D341Med (cell line): ENCODE measurements at places on chromosomes 2 and 18.

DNA sequence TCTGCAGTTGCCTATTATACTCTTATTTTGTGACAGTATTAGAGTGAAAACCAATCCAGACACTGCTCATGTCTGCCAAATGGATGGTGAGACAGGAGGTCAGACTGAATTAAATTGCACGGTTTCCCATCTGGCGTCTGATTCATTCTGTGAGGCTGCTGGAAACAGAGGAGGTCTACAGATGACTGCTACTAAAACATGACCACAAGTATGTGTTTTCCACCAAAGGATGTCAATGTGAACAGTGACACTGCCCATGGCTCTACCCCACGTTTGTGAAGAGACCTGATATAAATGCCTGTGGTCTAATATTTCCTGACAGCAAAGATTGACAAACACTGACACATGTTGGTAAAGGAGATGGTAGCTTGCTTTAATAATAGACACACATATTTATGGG, 104.3 kb upstream of the ST6GAL2 start:
- no peak for DNase-seq

- no peak for DNase-seq
These were observed 382.6 kb upstream of the CDH2 start for GRCh38 chr18:28559511-28559910.

DNA sequence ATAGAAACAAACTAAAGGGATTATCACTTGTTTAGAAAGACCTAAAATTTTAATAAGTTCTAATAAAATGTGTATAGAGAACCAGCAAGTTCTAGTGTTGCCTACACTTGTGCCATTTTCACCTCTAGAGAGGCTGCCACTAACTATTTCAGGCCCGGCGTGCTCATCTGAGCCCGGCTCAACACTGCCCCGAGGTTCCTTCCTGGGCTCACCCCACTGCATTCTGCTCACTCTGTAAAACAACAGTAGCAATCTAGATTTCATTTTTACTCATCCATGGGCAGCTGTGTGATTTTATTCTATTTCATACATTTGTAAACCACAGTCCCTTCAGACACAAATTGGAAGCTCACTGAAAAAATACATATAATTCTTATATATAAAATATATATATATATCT, 253.2 kb downstream of the L3MBTL4 start:
- DNase-seq = no peak

GRCh38 chr2:216739035-216739434, 43.7 kb upstream of the IGFBP5 start:
- no peak for DNase-seq

DNA sequence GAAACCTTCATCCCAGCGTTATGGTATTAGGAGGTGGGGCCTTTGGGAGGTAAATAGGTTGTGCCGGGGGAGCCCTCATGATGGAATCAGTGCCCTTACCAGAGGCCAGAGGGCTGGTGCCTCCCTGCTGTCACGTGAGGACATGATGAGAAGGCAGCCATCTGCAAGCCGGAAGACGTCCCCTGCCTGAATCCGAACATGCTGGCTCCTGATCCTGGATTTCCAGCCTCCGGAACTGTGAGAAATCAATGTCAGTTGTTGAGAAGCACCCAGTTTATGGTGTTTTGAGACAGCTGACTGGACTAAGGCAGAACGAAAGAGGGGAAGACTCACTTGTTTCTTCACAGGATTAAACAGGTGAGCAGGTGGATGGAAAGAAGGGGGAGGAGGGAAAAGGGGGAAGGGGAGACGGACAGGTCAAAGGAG, 13.0 kb upstream of the KLF11 start:
- peak; percentile 28 for DNase-seq

DNA sequence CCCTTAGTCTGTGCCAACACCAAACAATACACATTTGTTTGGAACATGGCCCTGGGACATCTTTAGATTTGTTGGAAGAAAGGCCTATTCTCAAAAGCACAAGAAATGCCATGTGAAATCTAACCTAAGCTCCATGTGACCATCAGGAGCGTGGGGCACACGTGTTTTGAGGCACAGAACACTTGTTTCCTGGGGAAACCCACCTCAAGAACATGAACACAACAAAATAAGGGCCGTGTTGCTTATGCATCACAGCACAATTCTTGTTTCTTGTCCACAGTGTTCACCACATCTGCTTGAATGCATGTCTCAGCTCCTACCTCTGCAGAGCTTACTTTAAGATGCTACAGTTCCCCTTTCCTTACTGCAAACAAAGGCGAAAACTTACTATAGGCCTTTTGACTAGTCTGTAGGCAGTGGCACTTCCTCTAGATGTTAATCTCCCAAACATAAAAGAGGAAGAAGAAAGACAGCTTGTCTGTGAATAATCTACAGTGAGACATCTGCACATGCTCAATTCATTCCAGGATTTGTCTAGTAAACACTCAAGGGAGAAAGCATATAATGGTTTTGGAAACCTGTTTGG, 165.0 kb downstream of the ANKRD44 start:
- no peak for DNase-seq

DNA sequence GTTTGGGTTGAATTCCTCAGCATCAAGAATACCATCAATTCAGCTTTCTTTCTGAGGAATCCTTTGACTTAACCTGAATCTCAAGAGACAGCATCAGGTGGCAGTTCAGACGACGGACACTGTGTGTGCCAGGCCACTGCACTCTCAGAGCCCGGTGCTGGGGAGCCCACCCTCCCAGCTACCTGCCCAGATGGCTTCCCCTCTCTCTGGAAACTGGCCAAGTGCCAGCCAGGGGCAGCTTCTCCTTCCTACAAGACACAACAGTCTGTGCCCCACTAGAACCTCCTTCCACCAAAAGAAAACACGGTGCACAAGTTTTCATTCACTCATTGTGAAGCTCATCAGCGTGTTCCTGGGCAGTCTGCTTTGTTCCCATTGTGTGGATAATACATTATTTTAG, 28.5 kb downstream of the MAL start:
- no peak for DNase-seq

DNA sequence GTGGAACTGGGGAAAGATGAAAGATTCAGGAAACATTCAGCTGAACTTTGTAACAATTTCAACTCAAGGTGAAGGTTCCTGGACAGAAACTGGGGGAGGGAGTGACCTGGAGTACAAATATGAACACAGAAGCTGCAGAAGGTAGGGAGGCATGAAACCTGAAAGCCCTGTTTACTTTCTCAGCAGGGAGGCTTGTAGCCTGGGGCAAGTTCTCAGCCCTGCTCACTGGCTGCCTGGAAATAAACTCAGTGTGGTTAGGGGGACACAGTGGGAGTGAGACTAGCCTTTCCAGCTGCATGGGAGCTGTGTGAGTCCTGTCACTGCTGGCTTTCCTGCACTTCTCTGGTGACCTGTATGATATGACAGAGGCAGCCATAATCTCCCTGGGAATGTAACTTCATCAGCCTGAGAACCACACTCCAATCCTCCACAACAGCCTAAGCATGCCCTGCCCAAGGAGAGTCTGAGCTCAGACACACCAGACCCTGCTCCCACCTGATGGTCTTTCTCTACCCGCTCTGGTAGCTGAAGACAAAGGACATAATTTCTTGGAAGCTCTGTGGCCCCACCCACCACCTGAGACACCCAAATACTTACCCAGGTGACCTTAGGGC, 77.0 kb downstream of the ZSWIM2 start:
- no peak for DNase-seq

- no peak for DNase-seq
These were observed 197.1 kb upstream of the RAB12 start for GRCh38 chr18:8412117-8412516.

DNA sequence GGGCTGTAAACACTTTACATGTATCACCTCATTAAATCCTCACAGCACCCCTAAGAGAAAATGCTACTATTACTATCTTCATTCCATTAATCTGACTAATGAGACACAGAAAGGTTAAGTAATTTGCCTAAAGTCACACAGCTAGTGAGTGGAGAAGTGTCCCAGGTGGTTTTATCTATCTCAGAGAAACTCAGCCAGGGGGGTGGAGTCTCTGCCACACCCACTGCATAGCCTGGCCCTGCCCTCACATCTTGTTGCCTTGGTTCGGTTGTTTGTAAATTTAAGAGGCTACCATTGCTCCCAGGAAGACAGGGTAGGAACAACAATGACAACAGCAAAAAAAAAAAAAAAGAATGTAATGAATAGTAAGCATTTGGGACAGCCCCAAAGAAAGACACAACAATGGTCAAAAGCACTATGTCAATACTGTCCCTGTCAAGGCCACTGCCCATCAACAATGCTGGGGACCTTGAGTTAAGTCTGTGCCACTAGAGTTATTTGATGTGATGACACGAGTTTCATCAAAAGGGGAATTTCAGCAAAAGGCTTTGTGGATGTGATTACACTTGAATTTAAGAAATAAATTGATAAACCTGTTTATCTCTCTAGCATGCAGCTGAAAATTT, 17.5 kb downstream of the CYRIA start:
- no peak for DNase-seq

- no peak for DNase-seq
These were observed 38.2 kb upstream of the FAM136A start for GRCh38 chr2:70340075-70340474.

DNA sequence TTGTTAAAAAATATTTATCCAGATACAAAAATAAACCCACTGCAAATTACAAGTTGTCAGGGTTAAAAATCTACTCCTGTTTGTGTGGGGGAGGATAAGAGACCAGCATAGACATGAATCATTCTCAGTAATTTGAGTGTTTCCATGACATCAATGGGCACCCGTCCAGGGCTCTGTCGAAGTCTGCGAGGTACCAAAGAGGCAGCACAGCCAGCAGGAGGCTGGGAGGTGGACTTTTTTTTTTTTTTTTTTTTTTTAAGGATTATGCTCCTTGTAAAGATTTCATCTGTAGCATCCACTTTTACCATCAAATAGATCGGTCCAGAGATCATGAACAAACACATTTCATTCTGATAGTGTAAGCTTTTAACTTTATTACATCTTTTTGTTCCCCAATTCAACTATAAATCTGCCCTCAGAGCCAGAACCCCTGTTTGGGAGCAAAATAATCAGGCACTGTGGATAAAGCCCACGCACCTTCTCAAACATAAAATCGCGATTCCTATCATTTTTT, 182.0 kb downstream of the TCF4 start:
- DNase-seq = no peak

DNA sequence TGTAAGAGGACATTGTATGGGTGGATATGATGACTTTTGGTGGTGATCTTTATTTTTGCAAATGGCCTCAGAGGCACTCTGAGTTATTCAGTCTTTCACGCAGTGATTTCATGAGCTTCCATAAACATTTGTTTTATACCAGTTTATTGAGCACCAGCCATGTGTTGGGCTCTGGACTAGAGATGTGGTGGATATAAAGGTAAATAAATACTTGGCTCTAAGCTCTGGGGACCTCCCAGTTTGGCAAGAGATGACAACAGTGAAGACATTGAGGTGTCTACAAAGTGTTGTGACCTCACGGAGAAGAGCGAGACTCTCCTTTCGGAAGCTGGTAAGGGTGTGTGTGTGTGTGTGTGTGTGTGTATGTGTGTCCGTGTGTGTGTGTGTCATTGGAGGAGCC, 146.4 kb downstream of the TANC1 start:
- DNase-seq = no peak

DNA sequence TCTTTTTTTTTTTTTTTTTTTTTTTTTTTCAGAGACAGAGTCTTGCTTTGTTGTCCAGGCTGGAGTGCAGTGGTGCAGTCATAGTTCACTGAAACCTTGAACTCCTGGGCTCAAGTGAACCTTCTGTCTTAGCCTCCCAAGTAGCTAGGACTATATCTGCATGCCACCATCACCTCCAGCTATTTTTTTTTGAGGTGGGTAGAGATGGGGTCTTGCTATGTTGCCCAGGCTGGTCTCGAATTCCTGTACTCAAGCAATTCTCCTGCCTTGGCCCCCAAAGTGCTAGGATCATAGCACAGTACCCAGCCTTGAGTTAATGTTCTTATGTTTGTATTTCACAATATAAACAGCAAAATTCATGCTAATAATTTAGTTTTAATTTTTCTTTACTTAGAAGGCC, 62.9 kb upstream of the IGFBP2 start:
- DNase-seq = no peak

DNA sequence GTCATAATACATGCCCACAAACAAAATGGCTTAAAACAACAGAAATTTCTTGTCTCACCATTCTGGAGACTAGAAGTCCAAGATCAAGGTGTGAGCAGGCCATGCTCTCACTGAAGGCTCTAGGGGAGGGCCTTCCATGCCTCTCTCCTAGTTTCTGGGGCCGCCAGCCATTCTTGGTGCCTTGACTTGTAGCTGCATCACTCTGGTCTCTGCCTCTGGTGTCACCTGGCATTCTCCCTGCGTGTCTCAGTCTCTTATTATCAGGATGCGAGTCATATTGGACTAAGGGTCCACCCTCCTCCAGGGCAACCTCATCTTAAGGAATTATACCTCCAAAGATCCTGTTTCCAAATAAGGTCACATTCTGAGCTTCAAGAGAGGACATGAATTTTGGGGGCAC, 76.1 kb downstream of the KCNF1 start:
- DNase-seq = no peak

GRCh38 chr2:14756981-14757657, 124.6 kb downstream of the LRATD1 start:
- no peak for DNase-seq

- DNase-seq = no peak
These were observed 34.9 kb downstream of the CIB4 start for GRCh38 chr2:26605999-26606846.

GRCh38 chr2:97704989-97705388, 8.4 kb upstream of the ZAP70 start:
- DNase-seq = no peak

DNA sequence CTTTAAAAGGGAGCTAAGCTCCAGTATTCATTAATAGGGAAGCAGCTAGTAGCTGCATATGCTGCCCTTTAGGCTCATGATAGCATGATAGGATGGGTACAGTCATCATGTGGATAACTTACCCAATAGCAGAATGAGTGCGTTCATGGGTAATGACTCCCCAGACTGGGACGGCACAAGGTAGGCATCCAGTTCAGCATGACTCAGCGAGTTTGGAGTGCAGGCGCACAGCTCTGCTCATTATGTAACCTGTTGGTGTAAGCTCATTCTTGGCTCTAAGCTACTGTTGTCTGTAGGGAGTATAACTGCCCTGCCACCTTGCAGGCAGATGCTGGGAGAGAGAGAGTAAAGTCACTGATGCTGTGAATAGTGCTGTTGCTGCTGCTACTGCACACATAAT, 209.2 kb upstream of the SYT4 start:
- no peak for DNase-seq

DNA sequence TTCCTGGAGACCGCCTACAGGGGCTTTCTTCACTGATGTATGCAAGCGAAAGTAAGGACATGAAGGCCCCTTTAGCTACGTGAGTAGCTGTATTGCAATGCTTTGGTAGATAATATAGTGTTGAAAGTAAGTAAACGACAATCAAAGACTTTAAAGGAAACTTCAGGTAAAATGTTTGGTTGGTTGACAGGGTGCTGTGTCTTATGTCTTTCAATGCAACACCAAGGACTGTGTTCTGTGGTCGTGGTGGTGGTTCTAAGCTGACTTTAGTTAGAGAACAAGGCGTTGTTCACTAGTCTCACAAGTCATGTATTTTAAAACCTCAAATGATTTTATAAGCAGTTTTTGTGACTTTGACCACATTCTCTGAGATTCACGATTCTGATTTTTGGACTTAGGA, 58.0 kb upstream of the CABYR start:
- DNase-seq = no peak
